ENCODE measurements at places on chromosomes 6 and 20. TPM values are rescaled to one million over a fixed set of nuclear protein-coding genes. Genes with fewer than 3 reads are reported as not detected.
A peak's percentile ranks its signal among the peaks of the same experiment; 100 is the strongest.

The ADAM33 gene
- total RNA-seq, result 7.3 TPM

The MTHFD1L gene
- 64.8 TPM for total RNA-seq

The TSHZ2 gene
- not detected for total RNA-seq

The RIMS1 gene
- total RNA-seq, result 17.4 TPM

The KIF25 gene
- not detected for total RNA-seq

The E2F1 gene
- 57.2 TPM for total RNA-seq

The AGER gene
- 1.4 TPM for total RNA-seq

The TMEM217 gene
- 0.36 TPM for total RNA-seq

The PACRG gene
- not detected for total RNA-seq

The HLA-DPB1 gene
- total RNA-seq, result 9.2 TPM

The BPIFB2 gene
- total RNA-seq, result not detected

The GJA10 gene
- not detected for total RNA-seq

The LY6G5C gene
- total RNA-seq, result not detected

The C20orf173 gene
- total RNA-seq, result not detected

The HLA-A gene
- 315 TPM for total RNA-seq

The PTPRA gene
- 8.8 TPM for total RNA-seq

- DNase-seq, result no peak
Observed at GRCh38 chr20:62472138-62472940, 3.5 kb downstream of the GATA5 start.

- no peak for DNase-seq
Observed at GRCh38 chr6:54217018-54217417, 91.2 kb upstream of the TINAG start.

DNA sequence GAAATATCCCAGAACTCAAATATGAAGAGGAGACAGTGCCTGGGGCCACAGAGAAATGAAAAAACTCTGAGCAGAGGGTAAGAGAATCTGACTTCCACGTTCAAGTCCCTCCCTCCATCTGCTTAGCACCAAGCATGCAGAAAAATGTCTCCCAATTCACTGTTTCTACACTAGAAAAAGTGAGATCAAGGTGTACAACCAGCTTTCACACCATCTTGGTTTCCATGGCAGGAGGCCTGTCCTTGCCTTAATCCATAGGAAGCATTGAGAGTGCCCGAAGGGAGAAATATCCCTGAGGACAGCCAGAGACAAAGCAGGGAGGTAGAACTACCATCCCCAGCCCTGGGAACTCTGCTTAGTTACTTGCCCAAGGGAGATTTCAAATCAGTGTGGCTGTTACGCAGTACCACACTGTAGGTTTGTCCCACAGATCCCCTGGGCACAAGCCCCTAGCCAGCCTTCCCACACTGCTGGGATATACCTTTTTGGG is 82.9 kb downstream of the SCML4 start:
- no peak for DNase-seq

GRCh38 chr6:66866801-66867200 is 1159.8 kb upstream of the EYS start:
- DNase-seq, result no peak

DNA sequence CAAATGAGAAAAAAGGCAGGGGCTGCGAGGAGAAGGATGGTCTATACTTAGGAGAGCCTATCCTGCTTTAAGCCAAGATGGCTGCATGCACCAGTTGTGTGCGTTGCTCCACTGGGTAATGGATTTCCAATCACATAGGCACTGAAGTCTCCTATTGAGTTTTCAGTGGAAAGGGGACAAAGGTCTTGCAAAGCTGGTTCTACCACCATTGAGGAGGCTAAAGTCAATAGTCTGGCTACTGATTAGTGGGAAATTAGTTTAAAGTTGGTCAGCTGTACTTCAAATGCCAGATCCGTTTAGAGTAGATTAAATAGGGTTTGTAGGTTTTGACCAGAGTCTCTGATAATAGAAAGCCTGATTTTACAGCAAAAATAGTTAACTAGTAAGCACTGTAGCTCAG is 104.9 kb downstream of the SESN1 start:
- no peak for DNase-seq

DNA sequence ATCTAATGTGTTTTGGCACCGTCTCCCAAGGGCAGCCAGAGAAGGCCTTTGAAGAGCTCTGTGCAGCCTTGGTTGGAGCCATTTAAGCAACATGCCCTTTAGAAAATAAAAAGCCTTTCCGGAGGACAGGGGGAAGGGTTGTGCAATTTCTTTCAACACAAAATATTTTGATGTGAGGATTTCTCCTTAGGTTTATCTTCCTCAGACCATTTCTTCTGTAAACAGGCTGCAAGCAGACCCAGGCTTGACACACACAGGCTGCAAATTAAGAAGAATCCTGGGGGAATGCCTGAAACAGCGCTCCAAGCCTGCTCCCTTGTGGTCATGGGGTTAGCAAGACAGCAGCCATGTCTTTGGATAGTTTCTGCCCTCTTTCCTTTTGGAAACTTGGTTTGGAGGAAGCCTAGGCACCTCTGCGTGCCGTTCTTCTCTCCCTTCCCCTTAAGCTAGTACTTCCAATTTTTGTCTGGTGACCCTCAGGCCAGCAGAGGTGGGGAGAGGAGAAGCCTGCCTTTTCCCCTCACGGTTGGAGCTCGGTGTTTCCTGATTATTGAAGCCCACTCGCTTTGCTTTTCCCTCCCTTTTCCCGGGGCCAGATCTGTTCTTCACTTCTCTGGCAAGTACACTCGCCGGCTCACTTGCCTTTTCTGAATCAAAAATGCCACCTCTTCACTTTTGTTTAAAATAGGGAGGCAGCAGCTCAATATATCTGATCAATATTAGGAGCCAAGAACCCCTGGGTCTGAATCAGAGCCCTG is 39.6 kb upstream of the NOX3 start:
- peak; percentile 9 for DNase-seq

DNA sequence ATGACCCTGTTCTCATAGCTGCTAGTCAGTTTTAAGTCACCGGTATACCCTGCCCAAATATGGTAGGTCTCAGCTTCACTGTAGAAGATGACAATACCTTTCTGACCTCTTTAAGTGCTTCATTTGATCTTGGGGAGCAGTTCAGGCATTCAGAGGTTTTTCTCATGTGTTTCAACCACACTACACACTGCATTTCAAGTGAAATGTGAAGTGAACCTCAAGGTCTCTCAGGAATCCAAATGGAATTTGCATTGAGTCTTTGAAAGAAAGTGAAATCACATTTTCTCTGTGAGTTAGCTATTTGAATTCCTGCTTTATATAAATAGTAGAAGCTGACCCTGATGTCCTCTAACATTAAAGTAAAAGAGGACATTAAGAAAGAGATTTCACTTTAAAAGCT is 461.6 kb downstream of the ADGRB3 start:
- no peak for DNase-seq

DNA sequence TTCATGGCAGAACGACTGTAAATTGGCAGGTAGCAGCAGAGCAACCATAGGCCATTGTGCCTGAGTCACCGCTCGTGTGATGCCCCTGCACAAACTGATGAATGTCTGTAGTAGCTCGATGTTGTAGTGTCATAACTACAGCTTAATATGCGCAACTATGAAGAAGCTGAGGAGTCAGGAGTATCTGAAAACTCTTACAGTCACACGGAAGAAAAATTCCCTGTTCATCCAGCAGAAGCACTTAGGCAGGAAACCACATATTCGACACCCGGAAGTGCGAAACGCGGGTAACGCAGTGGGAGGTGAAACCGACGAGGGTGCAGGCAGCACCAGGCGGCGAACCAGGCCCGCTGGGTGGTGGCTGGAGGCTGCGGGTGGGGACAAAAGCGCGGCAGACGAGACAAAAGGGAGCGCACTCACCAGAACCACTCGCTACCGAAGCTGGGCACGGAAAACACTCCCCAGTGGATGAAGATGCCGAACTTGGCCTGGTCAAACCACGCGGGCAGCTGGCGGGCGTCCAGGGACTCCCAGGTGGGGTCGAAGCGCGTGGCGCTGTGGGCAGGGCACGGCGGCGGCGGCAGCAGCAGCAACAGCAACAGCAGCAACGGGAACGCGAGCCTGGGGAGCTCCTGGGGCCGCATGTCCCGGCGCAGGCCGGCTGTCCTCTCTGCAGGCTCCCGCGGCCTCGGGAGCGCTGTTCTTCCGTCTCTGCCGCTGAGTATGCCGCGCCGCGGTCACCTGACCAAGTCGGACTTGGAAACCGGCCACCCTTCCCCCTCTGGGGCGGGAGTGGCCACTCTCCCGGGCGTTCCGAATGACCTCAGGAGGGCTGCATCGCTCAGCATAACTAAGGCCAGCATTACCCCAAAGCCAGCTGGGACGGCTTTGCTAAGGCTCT is at the start of gene FUCA2:
TSS of gene FUCA2 (minus strand) at position 730 of the 901 bp plus-strand sequence. CDS start at position 644, 86 bp downstream.
- peak; percentile 93 for DNase-seq

DNA sequence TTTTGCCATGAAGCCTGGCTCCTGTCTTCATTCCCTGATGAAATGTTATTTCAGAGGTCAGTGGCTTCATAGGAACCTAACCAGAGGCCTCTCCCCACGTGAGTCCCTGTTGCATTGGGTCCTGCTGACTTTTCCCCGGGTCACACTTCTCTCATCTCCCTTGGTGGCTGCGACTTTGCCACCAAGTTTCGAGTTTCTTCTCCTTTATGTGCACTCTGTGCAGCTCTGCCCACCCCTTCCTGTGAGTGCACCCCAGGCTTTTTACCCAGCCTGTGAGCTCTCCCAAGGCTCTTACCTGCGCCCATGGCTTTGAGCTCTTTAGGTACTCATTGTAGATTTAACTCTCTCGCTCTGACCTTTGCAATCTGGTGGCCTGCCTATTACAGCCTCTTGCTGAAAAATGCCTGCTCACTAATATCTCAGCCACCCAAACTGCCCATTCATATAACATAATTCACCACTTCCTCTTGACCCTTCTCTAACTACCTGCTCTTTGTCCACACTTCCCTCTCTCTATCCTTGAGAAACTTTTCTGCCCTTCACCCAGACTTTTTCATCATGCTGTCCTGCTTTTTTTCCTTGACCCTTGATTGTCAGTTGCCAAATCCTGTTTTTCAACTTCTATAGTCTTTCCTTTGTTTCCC is 105.9 kb downstream of the SASH1 start:
- DNase-seq, result no peak

GRCh38 chr6:158926414-158926813 is 73.6 kb downstream of the RSPH3 start:
- peak; percentile 6 for DNase-seq

GRCh38 chr6:146183831-146184230 is 155.0 kb downstream of the GRM1 start:
- DNase-seq, result no peak

- DNase-seq, result no peak
Observed at GRCh38 chr6:157631412-157631811, 191.6 kb upstream of the SNX9 start.

DNA sequence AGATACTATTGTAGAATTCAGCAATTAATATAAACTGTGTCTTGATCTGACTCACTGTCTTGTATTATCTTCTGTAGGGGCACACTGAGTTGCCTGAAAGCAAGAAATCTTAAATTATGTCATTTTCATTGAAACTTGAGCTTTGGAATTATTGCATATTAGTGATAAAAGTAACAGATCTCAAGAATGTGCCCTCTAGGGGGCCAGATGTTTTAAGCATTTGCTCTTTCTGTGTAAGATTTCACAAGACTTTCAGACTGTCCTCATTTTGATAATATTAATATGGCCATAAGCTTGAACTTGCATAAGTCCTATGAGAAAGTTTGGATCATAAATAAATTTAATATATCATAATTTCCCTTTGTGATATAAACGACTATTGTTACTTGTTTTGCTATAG is 55.5 kb upstream of the MYO6 start:
- no peak for DNase-seq

DNA sequence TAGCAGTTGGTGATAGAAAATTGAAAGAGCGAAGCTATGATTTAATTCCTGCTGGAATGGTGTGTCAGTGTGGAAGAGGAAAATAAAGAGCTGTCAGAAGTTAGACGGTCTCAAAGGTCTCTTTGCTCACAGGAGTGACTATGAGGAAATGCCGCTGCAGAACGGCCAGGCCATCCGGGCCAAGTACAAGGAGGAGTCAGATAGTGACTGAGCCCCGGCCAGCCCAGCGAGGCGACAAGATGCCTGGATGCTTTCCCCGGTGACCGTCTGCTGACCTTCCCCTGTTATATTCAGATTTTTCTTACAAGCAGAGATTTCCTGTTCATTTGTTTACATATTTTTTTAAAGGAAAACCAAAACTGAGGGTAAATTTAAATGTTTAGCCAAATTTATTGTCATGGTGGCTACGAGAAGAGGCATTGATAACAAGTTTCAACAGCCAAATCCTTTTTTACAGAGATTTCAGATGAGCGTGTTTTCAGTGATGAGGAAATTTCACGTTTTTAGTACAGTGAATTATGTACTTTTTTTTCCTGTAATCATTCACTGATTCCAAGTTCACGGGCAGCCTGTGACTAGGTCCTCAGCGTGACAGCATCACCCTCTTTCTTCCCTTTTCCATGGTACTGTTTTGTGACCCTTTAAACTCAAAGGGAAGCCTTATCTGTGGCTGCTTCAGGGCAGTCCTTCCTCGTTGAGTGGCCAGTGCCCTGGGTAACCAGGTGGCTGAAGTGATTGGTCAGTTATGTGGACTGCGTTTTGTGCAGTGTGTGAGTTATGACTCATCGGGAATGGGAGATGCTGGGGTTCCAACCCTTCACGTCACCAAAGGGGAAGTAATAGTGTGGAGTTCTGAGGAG is 12.6 kb downstream of the DYNLT1 start:
- DNase-seq, result peak; percentile 17

DNA sequence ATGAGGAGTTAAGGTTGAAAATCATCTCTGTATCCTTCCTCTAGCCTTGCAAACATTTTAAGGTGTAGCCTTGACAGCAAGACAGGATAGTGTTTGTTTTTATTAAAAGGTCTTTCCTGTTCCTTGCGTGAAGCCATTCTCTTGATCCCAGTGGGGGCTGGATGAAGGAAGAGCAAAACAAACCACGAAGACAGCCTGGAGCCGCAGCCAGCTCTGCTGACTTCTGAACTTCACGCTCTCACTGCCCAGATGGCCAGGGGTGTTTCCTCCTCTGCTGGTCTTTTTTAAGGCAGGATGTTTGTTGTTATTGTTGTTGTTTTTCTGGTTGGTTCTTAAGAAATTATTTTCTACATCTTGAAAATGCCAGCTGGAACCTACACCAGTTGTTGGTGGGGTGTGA is 156.4 kb downstream of the MTHFD1L start:
- no peak for DNase-seq

DNA sequence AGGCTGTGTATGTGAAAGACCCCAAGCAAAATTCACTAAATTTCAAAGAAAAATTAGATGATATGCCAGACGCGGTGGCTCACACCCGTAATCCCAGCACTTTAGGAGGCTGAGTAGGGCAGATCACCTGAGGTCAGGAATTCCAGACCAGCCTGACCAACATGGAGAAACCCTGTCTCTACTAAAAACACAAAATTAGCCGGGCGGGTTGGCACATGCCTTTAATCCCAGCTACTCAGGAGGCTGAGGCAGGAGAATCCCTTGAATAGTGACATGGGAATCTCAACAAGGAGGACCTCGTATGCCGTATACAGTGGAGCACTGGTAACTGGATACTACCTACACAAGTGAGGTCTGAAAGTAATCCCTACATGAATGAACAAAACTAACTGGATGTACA is 92.7 kb upstream of the JARID2 start:
- DNase-seq, result no peak

DNA sequence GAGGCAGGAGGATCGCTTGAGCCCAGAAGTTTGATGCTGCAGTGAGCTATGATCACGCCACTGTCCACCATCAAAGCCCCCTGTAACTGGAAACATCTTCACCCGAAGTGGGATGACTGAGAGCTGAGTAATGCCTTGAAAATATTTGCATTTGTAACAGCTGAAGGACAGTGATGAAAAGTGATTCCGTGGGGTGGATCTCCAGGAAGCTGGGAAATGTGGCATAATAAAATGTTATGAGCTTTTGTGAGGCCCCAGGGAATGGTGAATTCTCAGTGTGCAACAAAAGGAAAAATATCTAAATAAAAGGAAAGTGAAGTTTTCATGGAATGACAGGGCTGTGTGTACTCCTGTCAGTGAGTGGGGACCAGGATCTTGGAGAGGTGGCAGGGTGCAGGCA is 92.0 kb downstream of the JAG1 start:
- DNase-seq, result no peak

Data from MG63 (cell line).